ENCODE measurements at places on chromosomes 7 and 10.

DNA sequence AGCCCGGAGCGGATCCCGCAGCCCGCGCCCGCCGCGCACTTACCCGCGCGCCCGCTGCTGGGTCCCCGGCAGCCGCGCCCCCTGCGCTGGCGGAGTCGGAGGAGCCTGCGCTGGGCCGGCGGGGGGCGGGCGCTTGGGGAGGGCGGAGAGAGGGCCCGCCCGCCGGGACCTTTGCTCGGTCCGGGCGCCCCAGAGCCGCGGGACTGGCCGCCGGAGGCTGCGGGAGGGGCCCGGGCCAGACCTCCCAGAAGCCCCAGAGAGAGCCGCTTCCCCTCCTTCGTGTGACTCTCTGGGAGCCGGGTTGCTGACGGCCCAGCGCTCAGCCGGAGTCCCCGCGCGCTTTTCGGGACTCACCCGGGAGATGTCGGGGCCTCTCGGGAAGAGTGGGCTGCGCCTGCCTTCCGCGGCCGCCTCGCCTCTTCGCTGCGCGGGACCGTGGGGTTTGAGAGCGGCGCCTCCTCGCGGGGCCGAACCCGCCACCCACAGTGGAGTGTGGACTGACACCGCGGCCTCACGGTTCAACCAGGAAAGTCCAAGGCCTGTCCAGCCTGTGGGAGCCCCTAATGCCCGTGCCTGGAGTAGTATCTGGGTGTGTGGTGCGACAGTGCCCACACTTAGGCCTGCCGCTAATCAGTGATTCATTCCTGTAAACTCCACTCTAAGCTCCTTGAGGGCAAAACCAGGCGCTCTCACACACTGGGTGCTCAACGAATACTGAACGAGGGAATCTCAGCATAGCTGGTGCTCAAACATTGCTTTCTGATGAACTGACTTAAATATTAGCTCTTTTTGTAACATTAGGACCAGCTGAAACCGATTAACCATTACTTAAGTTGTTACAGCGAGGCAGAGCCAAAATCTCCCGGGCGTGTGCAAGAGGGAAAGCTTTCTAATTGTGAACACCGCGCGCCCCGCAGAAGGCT is at the start of gene GSDME:
TSS of gene GSDME (minus strand) at position 112 of the 923 bp plus-strand sequence. CDS start 7,690 bp downstream, outside the sequence.
- no peak for DNase-seq

GRCh38 chr7:123751821-123752220 is 3.0 kb upstream of the WASL start:
- no peak for DNase-seq

GRCh38 chr7:138116141-138116540 is 39.9 kb downstream of the AKR1D1 start:
- DNase-seq, result no peak

DNA sequence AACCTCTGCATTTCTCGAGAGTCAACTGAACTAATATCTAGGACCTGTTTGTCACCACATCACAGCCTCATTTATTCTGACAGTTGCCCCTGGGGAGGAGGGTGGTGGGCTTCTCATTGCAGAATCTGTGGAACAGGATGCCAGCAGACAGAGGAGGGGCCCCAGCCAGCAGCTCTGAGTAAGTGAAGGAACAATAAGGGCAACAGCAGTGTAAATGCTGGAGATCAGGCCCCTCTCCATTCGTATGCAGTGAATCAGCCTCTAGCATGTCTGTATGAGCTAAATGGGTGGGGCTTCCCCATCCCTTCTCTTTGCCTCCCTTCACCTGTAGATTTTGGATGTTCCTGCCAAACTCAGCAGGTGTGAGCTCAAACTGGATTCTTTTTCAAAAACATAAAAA is 7.7 kb upstream of the CPVL start:
- DNase-seq, result no peak

GRCh38 chr10:14665865-14666857 is 108.5 kb downstream of the FAM107B start:
- DNase-seq, result no peak

All from activated naive CD8-positive, alpha-beta T cell treated with anti-CD3 and anti-CD28 coated beads, Interleukin-2, amount 50 U/mL, for 16 hours (primary cell).